Neural progenitor cell (in vitro differentiated cells): ENCODE measurements at places on chromosomes 16 and 17. TPM values are rescaled to one million over a fixed set of nuclear protein-coding genes. Genes with fewer than 3 reads are reported as not detected.

DNA sequence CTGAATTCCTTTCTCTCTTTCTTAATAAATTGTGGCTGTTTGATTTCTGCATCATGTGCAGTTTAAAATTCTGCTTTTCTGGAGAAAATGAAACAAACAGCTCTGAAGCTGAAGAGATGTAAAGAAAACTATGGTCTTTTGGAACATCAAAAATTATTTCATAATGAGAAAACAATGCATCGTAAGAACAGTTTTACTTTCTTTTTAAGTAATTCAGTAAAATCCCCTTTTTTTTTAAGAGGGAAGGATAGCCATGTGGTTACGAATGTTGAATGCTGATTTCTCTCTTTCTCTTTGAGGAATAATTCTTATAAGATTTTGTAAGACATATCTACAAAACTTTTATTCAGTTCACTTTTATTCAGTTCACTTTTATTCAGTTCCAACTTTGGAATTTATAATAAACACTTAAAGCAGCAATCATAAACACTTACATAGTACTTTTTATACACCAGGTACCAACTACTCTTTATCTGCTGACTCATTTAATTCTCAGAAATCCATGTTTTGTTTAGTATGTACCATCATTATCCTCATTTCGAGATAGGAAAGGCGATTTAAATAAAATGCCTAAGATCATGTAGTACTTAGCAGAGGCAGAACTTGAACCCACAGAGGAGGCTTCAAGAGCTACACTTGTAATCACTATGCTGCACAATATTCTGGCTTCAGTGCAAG is 26.6 kb downstream of the CNTNAP4 start:
- no peaks in the 10 kb centered on the region for H3K27me3 ChIP-seq
- no peak overlapping the region for H3K27ac ChIP-seq
- H3K4me1 ChIP-seq = no peaks in the 10 kb centered on the region
- DNase-seq = no peak

SNAI3 gene
- 0.71 TPM in 1 of 2 replicates, not detected in the other for total RNA-seq

DNA sequence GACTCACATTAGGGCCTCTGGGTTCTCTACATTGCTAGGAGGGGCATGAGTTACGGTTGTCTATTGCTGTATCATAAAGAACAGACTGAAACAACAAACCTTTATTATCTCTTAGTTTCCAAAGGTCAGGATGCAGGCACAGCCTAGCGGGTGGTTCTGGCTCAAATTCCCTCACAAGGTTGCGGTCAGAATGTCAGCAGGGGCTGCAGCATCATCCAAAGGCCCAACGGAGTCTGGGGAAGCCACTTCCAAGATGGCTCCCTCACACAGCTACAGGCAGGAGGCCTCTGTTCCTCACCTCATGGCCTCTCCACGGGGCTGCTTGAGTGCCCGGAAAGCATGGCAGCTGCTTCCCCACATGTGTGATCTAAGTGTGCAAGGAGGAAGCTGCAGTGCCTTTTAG is 29.6 kb upstream of the ZFPM1 start:
- no peak overlapping the region for H3K4me3 ChIP-seq
- H3K27ac ChIP-seq = no peak overlapping the region
- H3K27me3 ChIP-seq = no peaks in the 10 kb centered on the region
- no peak for DNase-seq
- H3K4me1 ChIP-seq = no peaks in the 10 kb centered on the region

FA2H gene
- total RNA-seq = not detected in 2 replicates

GRCh38 chr16:79283578-79283977 is 317.0 kb downstream of the MAF start:
- peaks cover 13% of the 10 kb centered on the region for H3K4me1 ChIP-seq
- no peaks in the 10 kb centered on the region for H3K27me3 ChIP-seq
- no peaks in the 10 kb centered on the region for H3K36me3 ChIP-seq
- H3K4me3 ChIP-seq = no peak overlapping the region
- no peak for DNase-seq

NEUROD2 gene
- total RNA-seq = not detected in 2 replicates

GRCh38 chr17:40862985-40863733 is 3.9 kb downstream of the KRT12 start:
- H3K27ac ChIP-seq = no peak overlapping the region
- no peak overlapping the region for H3K4me3 ChIP-seq
- no peaks in the 10 kb centered on the region for H3K36me3 ChIP-seq
- H3K4me1 ChIP-seq = no peaks in the 10 kb centered on the region
- peak; percentile 65 for DNase-seq
- H3K27me3 ChIP-seq = no peaks in the 10 kb centered on the region

GRCh38 chr16:1066584-1067172 is 5.9 kb upstream of the SSTR5 start:
- DNase-seq = no peak
- H3K4me3 ChIP-seq = no peak overlapping the region
- peaks cover 14% of the 10 kb centered on the region for H3K4me1 ChIP-seq
- no peak overlapping the region for H3K27ac ChIP-seq
- no peaks in the 10 kb centered on the region for H3K36me3 ChIP-seq
- H3K27me3 ChIP-seq = peaks cover 19% of the 10 kb centered on the region

DNA sequence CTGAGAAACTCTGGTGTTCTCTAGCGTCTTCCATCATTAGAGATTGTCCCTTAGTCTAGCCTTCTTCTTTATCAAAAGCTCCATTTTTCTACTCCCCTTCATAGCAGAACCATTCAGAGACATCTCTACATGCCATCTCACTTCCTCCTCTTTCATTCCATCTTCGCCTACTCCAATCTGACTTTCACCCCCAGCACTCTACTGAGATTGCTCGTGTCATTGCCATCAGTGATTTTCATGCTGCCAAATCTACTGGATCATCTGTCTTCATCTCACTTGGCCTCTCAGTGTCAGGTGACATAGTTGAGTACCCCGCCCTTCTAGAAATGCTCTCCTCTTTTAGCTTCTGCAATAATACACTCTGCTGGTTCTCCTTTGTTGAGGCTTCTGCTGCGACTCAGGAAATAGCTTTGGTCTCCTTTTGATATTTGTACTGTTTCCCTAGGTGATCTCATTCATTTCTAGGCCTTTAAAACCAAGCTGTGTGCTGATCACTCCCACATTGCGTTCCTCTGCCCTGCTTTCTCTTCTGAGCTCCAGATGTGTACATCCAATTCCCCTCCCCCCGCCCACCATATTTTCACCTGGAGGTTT is 119.1 kb downstream of the FTO start:
- no peak overlapping the region for H3K4me3 ChIP-seq
- DNase-seq = no peak
- peaks cover 33% of the 10 kb centered on the region for H3K4me1 ChIP-seq
- no peak overlapping the region for H3K27ac ChIP-seq
- no peaks in the 10 kb centered on the region for H3K36me3 ChIP-seq

TPSB2 gene
- not detected in 2 replicates for total RNA-seq

C17orf107 gene
- total RNA-seq = 1.1 and 2.3 TPM in 2 replicates

PYCARD gene
- 0.81 TPM in 1 of 2 replicates, not detected in the other for total RNA-seq

GRCh38 chr16:56530872-56531271 is 11.0 kb upstream of the BBS2 start:
- H3K4me3 ChIP-seq = no peak overlapping the region
- H3K27ac ChIP-seq = no peak overlapping the region
- no peaks in the 10 kb centered on the region for H3K36me3 ChIP-seq
- H3K27me3 ChIP-seq = peaks cover 20% of the 10 kb centered on the region

IL34 gene
- not detected in 2 replicates for total RNA-seq
